Epithelial cell of alveolus of lung (primary cell): ENCODE measurements at places on chromosomes 2 and 18. TPM values are rescaled to one million over a fixed set of nuclear protein-coding genes. Genes with fewer than 3 reads are reported as not detected.

Gene DPP4
- 13.3 and 83.8 TPM in 2 replicates for total RNA-seq

Gene HOXD8
- total RNA-seq: not detected in 2 replicates

Gene SERPINB4
- 0.64 TPM in 1 of 2 replicates, not detected in the other for total RNA-seq

Gene NT5DC4
- not detected in 2 replicates for total RNA-seq

Gene UGT1A5
- not detected in 2 replicates for total RNA-seq

Gene C2orf80
- total RNA-seq: not detected in 2 replicates

Gene STARD6
- total RNA-seq: not detected in 2 replicates

Gene ABCA12
- total RNA-seq: under 0.01 TPM in 1 of 2 replicates, not detected in the other

Gene KANSL1L
- total RNA-seq: 6.3 and 13.6 TPM in 2 replicates

Gene LYPD1
- total RNA-seq: 0.64 and 26.1 TPM in 2 replicates

Gene CDK15
- 0.24 and 0.91 TPM in 2 replicates for total RNA-seq

Gene MYOM1
- 0.13 and 0.48 TPM in 2 replicates for total RNA-seq

Gene OSBPL6
- 2.9 and 11.2 TPM in 2 replicates for total RNA-seq

Gene PJVK
- total RNA-seq: 0.65 and 2.9 TPM in 2 replicates

Gene VWA3B
- total RNA-seq: not detected in 2 replicates

Gene CFAP210
- not detected in 2 replicates for total RNA-seq

Gene RBKS
- 0.56 and 1.4 TPM in 2 replicates for total RNA-seq

Gene ALK
- not detected in 2 replicates for total RNA-seq

Gene SERPINB11
- not detected in 2 replicates for total RNA-seq

Gene STAT1
- total RNA-seq: 29.1 and 63.9 TPM in 2 replicates

Gene UBE2E3
- total RNA-seq: 95.0 and 177 TPM in 2 replicates

Gene TRIB2
- total RNA-seq: 48.5 and 154 TPM in 2 replicates

Gene STON1
- 7.5 and 28.5 TPM in 2 replicates for total RNA-seq

Gene RAD51AP2
- under 0.01 TPM in 1 of 2 replicates, not detected in the other for total RNA-seq

Gene BCS1L
- 30.1 and 45.3 TPM in 2 replicates for total RNA-seq

Gene SKOR2
- not detected in 2 replicates for total RNA-seq

Gene CYP27C1
- 0.26 and 0.48 TPM in 2 replicates for total RNA-seq

Gene RTP5
- not detected in 2 replicates for total RNA-seq

Gene ICOS
- total RNA-seq: not detected in 2 replicates

Gene EMILIN1
- 546 and 790 TPM in 2 replicates for total RNA-seq

Gene CYRIA
- total RNA-seq: 1.9 and 3.1 TPM in 2 replicates

Gene GPR45
- not detected in 2 replicates for total RNA-seq

Gene CFAP221
- total RNA-seq: not detected in 2 replicates

Gene CDH19
- 0.13 TPM in 1 of 2 replicates, not detected in the other for total RNA-seq

Gene INHBB
- 0.32 TPM in 1 of 2 replicates, not detected in the other for total RNA-seq

Gene DYSF
- 1.4 and 4.3 TPM in 2 replicates for total RNA-seq

Gene ELOA2
- not detected in 2 replicates for total RNA-seq
